ENCODE measurements at places on chromosomes 13 and 19.

- no peak for ATAC-seq
Observed at GRCh38 chr19:15811476-15811875, 4.0 kb downstream of the OR10H1 start.

GRCh38 chr13:111006506-111007031 lies 91.7 kb upstream of the ANKRD10 start:
- ATAC-seq = no peak

- ATAC-seq = no peak
Observed at GRCh38 chr19:21335721-21336120, 6.5 kb upstream of the ZNF708 start.

GRCh38 chr13:32310134-32310706 lies 4.9 kb downstream of the ZAR1L start:
- peak; percentile 50 for ATAC-seq

DNA sequence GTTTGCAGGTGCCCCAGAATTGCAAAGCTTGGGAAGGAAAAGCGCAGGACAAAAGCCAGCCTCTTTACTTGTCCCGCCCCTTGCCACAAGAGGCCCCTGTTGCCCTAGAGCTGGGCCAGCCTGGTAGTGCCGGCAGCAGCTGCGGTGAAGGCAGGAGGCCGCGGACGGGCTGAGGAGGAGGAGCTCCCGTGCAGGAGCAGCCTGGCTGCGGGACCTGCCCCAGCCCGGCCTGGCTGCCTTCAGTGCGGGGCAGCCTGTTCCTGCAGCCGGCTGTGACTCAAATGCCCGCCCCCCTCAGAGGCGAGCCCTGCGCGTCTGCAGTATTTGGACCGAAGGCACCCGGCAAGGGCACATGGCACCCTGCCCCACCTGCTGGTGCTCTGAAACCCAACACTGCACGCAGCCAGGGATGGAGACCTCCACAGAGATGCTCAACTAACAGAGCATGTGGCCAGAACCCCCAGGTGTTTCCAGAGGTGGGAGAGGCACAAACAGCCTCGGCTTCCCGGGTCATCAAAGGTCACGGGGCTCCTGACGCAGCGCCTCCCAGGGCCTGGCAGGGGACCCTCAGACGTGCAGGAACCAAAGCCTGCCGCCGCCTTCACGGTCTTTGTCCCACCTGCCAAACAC lies 29.7 kb downstream of the NAXD start:
- ATAC-seq = peak; percentile 53

- peak; percentile 86 for ATAC-seq
Observed at GRCh38 chr19:51372649-51373504, at the start of gene NKG7. Gene NKG7 (minus strand): TSS chr19:51372654. CDS start chr19:51372535, 119 bp downstream.

DNA sequence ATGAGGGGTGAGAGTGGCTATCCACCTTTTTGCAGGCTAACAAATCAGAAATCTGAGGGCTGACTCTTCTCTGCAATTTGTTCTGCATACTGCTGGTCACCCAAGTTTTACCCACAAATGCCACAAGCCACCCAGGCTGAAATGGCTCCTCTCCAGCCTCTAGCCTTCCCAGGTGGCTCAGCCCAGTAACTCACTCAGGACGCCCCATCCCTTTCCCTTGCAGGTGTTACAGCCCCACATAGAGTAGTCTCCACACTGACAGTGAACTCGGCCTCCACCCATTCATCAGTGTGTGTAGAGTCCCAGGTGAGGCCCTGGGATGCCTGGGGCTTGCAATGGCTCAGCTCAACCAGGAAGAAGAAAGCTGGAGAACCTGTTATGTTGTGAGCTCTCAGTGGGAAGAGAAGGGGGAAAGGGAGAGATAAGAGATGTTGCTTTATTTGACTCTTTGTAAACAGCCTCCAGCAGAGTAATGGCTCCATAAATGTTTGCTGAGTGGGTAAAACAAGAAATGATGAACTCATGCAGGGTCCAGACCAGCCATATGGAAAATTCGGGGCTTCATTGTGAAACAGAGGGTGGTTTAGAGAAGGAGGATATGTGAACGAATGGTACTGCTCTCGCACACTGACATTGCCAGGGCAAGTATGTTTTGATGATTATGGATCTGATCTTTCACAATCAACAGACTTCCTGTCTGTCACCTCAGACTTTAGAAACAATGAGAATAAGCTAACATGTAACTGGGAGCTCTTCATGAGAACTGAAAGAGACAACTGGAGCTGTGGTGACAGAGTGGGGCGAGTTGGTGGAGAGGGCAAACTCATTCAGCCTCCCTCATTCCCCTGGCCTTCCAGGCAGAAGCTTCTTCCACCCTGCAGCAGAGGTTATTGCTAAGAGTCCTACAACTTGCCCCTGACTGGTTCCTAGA lies 74.2 kb upstream of the RFC3 start:
- peak; percentile 30 for ATAC-seq

DNA sequence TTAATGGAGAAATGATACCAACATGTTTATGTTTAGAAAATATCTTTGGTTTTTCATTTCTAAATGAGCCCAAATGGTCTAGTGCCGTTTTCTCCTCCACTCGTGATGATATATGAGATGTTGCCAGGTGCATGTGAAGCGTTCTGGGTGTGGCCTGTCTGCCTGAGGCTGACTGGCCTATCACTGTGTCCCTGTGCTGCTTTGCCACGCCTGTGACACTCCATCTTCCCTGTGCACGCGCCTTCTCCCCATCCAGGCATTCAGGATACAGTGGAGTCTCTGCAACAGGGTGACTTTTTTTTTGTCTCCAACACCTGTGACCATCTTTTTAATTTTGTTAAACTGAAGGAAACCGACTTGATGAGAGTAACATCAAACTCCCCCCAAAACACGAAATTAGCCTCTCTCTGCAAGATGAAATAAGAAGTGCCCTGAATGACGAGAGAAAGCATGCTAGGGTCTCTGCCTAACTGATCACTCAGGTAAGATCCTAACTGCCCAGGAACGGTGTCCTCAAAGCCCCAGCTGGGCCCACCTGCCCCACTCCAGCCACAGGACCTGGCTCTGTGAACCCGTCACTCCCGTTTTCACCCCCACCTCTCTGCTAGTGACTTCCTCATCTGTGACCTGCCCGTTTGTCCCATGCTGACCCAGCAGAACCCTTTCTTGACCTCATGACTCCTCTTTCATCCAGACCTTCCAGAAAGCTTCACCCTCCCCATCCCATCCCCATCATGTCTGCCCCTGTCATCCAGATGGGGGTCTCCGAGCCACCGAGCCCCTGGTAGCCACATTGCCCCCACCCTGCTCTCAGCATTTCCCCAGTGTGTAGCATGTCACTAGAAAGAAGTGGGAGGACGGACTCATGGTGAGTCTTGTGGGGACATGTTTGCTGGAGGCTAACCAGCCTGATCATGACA lies 33.2 kb upstream of the TFDP1 start:
- ATAC-seq = no peak

DNA sequence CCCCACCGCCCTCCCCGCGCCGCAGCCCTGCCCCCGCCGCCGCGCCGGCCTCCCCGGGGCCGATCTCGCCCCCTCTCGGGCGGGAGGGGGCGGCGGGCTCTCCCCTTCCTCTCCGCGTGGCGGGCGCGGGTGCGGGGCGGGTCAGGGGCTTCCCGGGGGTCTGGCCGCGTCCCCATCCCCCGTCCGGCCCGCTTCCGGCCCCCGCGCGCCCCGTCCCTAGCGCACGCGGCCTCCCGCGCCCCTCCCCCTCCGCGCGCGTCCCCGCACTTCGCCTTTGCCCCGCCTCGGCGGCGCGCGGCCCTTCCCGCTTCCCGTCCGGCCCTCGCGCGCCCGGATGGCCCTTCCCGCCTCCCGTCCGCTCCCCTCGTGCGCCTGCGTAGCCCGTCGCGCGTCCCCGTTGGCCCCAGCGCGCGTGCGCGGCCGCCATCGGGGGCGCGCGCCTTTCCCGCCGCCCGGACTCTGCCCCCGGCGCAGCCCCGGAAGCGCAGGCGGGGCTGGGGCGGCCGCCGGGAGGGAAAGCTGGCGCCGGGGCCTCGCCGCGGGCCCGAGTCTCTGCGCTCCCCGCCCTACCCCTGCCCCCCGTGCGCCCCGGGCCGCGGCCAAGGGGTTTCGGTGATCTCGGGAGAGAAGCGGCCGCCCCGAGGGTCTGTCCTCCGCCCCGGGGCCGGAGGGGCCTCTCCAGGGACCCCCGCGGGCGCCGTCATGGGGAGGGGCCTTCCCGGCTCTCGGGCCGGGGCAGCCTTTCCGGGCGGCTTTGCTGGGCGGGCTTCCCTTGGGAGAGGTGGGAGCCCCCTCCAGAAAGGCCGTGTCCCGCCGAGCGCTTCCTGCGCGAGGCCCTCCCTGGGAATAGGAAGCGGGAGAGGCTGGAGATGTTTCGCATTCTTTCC lies 519 bp downstream of the PTBP1 start:
- ATAC-seq = peak; percentile 20

DNA sequence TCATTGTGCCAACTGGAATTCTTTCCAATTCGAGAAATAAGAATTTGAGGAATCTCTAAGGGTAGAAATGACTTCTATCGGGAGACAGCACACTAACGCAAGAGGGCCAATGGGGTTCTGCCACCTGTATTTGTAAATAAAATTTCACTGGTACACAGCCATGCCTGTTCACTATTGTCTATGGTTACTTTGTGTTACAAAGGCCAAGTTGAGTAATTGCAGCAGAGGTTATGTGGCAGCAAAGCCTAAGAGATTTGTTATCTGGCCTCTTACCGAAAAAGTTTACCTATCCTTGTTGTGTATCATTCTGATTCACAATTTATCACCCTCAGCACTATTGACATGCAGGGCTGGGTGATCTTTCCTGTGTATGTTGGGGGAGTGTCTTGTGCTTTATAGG lies 278.0 kb downstream of the KLF5 start:
- ATAC-seq = no peak

DNA sequence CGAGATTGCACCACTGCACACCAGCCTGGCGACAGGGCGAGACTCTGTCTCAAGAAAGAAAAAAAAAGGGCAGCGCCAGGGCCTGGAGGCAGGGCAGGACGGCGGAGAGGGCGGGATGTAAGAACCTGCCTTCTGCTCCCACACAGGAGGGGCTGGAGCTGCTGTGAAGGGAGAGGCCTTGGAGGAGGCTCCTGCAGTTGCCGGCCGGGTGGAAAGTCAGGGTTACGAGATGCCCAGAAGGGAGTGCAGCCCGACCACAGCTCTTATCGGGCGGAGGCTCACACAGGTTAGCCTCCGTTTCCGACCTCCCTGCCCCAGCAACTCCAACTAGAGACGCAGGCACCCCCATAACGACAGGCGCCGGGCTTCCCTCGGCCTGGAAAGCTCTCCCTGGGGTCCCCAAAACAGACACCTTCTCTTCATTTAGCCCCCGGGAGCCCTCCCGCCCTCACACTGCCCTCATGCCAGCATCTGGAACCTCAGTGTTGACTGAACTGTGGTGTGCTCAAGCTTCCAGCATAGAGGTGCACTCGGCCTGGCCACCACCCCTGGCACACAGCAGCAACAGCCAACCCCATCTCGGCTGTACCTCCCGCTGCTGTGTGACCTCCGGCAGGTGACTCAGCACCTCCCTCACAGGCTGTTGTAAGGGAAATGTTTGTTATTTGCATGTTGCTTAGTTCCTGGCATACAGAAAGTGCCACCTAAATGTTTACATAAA lies 1.4 kb downstream of the PLPP2 start:
- peak; percentile 49 for ATAC-seq

- no peak for ATAC-seq
Observed at GRCh38 chr13:101204270-101205020, 211.9 kb downstream of the NALCN start.

GRCh38 chr19:29302002-29302928 lies 89.3 kb upstream of the UQCRFS1 start:
- ATAC-seq = no peak

GRCh38 chr19:52622261-52622660 lies 15.9 kb downstream of the ZNF83 start:
- no peak for ATAC-seq

Measured in activated CD4-positive, CD25-positive, alpha-beta regulatory T cell treated with anti-CD3 and anti-CD28 coated beads, Interleukin-2, amount 50 U/mL, for 24 hours (primary cell).